ENCODE measurements at places on chromosomes 5 and 9.

GRCh38 chr9:123695386-123695785 lies 234.5 kb downstream of the DENND1A start:
- no peak for DNase-seq

DNA sequence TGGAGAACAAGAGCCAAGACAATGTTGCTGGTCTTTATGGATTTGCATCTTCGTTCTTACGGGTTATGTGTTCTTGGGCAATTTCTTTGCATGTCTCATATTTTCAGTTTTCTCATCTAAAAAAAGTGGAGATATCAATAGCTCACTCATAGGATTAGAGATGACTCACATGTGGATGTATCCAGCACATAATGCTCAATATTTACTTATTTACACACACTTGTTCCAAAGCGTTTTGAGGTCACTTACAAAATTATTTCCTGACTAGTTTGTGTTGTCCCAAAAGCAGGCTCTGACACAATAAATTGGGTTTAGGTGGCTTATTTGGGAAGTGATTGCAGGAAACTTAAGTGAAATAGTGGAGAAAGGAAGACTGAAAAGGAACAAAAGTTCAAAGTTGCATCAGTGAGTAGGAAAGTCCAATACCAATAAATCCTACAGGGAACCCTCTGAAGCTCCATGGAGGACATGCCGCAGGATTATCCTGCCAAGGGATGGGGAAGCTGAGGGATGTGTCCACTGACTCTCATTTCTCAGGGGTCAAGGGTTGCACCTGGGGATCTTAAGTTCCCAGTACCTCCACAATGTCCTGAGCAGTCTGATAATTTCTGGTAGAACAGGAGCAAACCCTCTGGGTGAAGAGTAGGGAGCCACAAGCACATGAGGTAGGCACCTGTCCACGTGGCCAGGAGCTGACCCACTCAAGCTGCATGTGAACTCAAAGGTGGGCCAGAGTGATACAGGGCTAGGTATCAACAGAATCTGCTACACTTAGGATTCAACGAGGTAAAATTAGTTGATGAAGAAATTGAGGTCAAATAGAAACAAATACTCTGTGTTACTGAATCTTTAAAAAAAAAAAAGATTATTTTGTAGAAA lies 37.4 kb upstream of the SLC44A1 start:
- DNase-seq, result no peak

GRCh38 chr5:19169426-19169825 lies 818.6 kb downstream of the CDH18 start:
- no peak for DNase-seq

GRCh38 chr9:12826924-12827565 lies 52.2 kb downstream of the LURAP1L start:
- no peak for DNase-seq

- DNase-seq, result no peak
Measured at GRCh38 chr9:95750725-95751519, 124.6 kb upstream of the ERCC6L2 start.

DNA sequence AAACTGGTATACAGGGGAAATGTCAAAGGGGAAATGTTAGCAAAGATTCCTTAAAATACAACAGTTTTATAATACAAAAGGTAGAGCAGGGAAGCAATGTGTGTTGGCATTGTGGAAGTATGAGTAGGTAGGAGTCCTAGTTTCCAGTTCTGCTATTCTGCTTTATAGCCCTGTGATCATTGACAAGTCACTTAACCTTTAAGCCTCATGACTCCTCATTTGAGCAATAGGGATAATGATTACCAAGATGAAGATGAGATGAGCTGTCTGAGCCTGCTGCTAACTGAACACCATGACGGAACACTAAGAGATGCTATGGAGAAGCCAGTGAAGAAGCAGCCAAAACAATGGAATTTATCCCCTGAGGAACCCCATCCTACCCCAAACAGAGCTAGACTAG lies 251.7 kb downstream of the PAPPA start:
- no peak for DNase-seq

- no peak for DNase-seq
Measured at GRCh38 chr9:121886759-121887485, 206.2 kb downstream of the TTLL11 start.

GRCh38 chr9:81787747-81788632 lies 98.6 kb upstream of the TLE1 start:
- DNase-seq, result no peak

- no peak for DNase-seq
Measured at GRCh38 chr5:56729488-56729887, 85.9 kb upstream of the MAP3K1 start.

GRCh38 chr9:132864691-132865090 lies 13.4 kb downstream of the AK8 start:
- no peak for DNase-seq

- DNase-seq, result no peak
Measured at GRCh38 chr5:97909541-97909940, 726.5 kb upstream of the RIOK2 start.

GRCh38 chr5:14838396-14839319 lies 32.9 kb downstream of the ANKH start:
- no peak for DNase-seq

- no peak for DNase-seq
Measured at GRCh38 chr5:10481241-10481935, 39.7 kb downstream of the ROPN1L start.

DNA sequence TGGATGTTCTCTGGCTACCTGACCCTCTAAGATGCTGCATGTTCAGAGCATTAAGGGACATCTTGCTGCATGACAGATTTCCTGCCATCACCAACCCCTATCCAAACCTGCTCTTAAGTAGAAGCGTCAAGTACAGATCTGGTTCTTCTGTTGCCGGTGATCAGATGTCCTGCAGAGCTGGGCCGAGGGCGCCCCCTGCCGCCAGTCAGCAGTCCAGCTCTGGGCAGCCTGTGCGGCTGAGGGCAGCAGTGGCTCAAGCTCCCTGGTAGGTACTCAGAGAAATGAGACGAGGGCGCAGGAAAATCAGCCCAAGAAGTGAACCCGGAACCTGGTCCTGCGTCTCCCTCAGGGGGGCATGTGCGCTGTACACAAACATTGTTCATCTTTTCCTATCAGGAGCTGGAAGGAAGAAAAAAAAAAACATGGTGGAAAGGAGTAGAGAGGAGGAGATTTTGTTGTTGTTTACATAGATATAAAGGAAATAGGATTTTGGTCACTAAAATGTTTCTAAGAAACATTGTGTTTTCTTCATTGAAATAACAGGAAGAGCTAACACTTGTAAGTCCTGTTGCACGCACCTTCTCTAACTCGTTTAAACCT lies 95.8 kb downstream of the CFAP90 start:
- DNase-seq, result no peak

DNA sequence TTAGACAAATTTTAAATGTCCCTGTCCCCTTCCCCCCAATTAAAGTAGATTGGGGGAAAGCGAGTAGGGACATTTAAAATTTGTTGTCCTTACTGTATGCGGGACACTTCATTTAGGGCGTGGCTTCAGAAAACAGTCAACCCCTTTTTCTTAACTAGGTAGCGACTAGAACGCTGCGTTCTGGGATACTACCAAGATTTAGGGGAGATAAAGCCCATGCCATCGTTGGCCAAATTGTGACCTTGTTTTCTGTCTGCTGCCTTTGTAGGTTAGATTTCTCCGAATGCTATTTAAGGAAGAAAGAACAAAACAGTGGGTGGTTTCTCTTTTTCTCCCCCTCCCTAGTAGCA lies 1.2 kb downstream of the CKS2 start:
- no peak for DNase-seq

- no peak for DNase-seq
Measured at GRCh38 chr9:128163523-128164306, 3.6 kb downstream of the BBLN start.

- DNase-seq, result no peak
Measured at GRCh38 chr9:38308136-38308535, 84.4 kb upstream of the ALDH1B1 start.

GRCh38 chr5:149563466-149563865 lies 12.2 kb upstream of the CSNK1A1 start:
- DNase-seq, result no peak

GRCh38 chr9:108081112-108081511 lies 591.5 kb upstream of the KLF4 start:
- no peak for DNase-seq

DNA sequence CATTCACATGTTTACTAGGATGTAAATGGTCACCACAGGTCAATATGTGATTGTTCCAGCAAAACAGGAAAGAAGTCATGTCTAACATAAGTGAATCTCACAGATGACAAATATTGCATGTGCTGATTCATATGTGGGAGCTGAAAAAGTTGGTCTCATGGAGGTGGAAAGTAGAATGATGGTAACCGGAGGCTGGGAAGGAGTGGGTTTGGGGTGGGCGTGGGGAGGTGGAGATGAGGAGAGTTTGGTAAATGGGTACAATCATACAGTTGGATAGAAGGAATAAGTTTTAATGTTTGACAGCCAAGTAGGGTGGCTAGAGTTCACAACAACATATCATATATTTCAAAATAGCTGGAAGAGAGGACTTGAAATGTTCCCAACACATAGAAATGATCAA lies 83.8 kb upstream of the RANBP3L start:
- DNase-seq, result no peak

GRCh38 chr5:96649681-96650540 lies 12.3 kb upstream of the CAST start:
- DNase-seq, result no peak

GRCh38 chr5:97764700-97765099 lies 581.7 kb upstream of the RIOK2 start:
- DNase-seq, result no peak

- no peak for DNase-seq
Measured at GRCh38 chr5:149420545-149421371, 41.7 kb upstream of the IL17B start.

- no peak for DNase-seq
Measured at GRCh38 chr5:72539038-72539437, 31.8 kb upstream of the ZNF366 start.

DNA sequence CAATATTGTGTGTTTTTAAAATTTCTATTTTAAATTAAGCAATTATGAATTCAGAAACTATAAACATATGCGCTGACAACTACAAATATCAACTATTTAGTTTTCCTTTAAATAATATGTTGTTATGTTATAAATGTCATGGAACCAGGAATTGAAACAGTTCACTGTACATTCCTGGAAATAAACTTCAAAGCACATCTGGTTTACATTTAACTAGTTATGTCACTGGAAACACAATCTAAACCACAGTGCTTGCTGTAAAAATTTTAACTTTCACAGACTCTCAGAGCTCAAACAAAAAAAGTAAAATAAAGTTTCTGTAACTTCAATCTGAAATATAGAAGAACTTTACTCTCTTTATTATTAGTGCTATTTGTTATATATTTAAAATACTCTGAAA lies 179.2 kb downstream of the FBN2 start:
- no peak for DNase-seq

- no peak for DNase-seq
Measured at GRCh38 chr9:92763721-92764380, 782 bp downstream of the BICD2 start.

DNA sequence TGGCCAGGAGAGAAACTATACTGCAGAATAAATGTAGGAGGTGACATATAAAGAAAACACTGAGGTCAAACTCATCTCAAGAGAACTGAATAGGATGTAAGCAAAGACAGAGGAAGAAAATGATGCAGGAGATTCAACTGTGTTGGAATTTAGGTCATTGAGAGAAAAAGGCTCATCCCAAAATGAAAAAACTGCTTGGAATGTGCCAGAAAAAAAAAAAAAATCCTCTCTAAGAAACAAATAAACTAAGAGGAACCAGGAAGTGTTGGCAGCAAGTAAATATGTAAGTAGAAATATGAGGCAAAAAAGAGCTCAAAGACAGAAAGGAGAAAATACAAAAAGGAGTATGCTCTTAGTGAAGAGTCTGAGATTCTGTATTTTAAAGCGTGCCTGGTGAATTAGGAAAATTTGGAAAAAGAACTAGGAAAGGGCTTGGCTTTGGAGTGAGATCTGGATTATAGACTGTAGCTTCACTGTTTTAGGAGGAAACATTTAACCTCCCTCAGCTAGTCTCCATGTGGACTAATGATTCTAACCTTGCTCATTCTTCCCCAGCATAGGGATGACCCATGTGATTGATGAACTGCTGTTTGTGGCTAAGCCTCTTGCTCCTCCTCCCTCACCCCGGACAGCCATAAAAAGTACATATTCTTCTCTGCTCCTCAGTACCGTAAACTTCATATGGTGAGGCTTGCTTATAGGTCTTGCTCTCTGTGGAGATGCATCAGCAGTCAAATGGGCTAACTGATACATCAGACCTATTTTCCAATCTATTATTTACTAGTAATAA lies 185.6 kb upstream of the POU5F2 start:
- DNase-seq, result no peak

DNA sequence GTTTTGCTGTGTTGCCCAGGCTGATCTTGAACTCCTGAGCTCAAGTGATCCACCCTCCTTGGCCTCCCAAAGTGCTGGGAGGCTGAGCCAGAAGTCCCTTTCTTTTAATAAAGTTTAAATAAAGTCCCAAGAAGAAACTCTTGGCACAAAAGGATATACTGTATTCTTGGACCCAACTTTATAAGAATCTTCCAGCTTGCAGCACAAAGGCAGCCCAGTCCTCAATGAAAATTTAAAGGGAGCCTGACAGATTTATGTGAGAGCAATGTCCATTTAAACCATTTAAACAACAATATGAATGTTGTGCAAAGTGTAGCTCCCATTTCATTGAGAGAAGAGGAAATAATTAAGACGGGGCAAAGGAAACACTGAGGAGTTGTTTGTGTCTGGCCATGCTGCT lies 217.0 kb downstream of the DOCK8 start:
- DNase-seq, result no peak

GRCh38 chr5:159658266-159658925 lies 257.9 kb upstream of the ADRA1B start:
- no peak for DNase-seq

GRCh38 chr5:96626956-96627355 lies 35.2 kb upstream of the CAST start:
- DNase-seq, result no peak

GRCh38 chr9:99868845-99869244 lies 37.6 kb upstream of the STX17 start:
- no peak for DNase-seq

GRCh38 chr9:27701016-27701415 lies 127.7 kb upstream of the C9orf72 start:
- no peak for DNase-seq

DNA sequence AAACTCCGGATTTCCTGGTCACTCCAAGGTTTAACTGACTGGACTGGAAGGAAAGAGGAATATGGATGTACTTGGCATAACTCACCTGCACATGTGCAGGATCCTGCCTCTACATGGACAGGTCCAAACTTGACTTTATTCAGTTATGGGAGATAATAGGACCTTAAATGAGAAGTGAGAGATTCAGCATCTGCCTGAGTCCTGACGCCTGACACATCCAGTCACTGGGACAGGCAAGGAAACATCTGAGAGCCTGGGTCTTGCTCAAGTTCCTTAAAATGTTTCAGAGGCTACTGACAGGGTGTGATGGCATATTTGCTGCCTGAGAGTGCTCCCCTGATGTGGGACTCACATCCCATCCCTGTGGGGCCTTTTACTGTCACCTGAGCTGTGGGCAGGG lies 34.9 kb downstream of the ZNF354A start:
- no peak for DNase-seq

DNA sequence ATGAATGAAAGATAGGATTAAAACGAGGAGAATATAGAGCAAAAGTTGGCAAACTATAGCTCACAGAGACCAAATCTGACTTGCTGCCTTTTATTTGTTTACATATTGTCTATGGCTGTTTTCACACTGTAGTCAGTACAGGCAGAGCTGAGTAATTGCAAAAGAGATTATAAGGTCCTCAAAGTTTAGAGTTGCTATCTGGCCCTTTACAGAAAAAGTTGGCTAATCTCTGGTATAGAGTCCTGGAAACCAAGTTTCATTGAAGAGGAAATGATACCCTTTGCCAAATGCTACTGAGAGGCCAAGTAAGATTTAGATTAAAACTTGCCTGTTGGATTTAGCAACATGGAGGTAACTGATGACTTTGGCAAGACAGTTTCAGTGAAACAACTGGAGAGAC lies 36.0 kb downstream of the LYRM7 start:
- no peak for DNase-seq

Measured in cortex of kidney (tissue), 1 donor.